ENCODE measurements at places on chromosomes 2 and 18.

- no peak for DNase-seq
Observed at GRCh38 chr2:138104071-138104470, 139.8 kb downstream of the HNMT start.

DNA sequence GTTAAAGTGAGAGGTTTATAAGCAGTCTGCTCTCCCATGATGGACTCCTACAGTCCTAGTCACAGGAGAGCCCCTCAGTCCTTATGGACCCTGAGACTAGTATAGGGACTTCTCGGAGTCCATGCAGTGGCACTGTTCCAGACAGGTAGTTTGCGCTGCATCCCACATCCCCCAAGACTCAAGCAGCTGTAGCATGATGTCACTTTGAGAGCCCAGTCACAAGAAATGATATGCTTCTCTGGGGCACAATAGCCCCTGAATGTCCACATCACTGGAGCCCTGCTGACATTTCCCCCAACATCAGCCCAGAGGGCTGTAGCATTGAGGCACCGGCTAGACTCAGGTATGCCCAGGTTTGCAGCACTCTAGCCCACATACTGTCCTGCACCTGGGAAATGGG is 220.1 kb downstream of the OTX1 start:
- no peak for DNase-seq

GRCh38 chr2:11855064-11855760 is 108.8 kb downstream of the LPIN1 start:
- DNase-seq = no peak

GRCh38 chr18:8620845-8621244 is 11.6 kb downstream of the RAB12 start:
- DNase-seq = no peak

- DNase-seq = no peak
Observed at GRCh38 chr2:190435031-190435670, 27.0 kb downstream of the MFSD6 start.

- DNase-seq = no peak
Observed at GRCh38 chr2:32119161-32119560, 46.5 kb upstream of the SLC30A6 start.

DNA sequence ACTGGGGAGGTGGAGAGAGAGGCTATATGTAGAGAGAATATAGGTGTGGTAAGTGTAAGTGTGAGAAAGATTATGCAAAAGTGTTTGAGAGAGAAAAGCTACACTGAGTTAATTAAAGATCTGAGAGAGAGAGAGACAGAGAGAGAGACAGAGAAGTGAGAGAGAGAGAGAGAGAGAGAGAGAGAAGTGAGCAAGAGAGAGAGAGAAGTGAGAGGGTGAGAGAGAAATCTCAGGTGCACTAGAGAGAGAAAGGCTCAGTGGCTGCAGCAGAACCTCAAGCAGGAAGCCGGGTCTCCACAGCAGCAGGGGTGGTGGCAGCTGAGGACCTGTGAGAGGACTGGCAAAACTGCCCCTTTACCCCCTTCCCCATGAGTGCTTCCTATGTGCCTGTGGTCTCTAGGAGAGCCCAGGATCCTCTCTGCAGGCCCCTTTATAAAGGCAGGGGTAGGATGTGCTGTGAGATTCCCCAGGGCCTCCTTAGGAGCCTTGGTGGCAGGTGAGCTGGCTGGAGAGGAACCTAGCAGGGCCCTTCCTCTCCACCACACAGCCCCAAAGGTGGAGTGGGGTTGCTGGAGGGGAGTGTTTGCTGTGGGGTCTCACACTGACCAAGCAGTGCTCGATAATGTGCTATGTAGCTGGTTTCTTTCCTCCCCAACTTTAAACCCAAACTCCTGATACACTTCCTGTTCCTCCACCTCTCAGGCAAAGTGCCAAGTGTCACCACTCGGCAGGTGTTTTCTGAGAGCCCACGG is 52.6 kb downstream of the SLC4A5 start:
- DNase-seq = peak; percentile 4

DNA sequence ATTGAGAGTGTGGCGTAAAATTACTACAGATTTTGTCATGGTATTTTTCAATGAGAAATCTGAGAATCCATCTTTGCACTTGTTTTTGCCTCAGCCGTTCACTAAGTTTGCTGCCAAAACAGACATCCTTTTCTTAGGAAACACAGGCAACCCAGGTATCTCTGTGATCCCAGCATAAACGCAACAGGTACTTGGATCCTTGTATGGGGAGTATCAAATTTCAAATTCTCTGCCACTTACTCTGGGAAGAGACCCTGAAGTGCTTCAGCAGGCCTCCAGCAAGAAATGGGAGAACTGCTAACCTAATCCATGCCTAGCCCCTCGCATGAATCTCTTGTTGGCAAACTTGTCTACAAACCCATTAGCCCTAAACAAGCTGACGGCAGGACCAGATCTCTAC is 83.1 kb downstream of the BCL11A start:
- no peak for DNase-seq

DNA sequence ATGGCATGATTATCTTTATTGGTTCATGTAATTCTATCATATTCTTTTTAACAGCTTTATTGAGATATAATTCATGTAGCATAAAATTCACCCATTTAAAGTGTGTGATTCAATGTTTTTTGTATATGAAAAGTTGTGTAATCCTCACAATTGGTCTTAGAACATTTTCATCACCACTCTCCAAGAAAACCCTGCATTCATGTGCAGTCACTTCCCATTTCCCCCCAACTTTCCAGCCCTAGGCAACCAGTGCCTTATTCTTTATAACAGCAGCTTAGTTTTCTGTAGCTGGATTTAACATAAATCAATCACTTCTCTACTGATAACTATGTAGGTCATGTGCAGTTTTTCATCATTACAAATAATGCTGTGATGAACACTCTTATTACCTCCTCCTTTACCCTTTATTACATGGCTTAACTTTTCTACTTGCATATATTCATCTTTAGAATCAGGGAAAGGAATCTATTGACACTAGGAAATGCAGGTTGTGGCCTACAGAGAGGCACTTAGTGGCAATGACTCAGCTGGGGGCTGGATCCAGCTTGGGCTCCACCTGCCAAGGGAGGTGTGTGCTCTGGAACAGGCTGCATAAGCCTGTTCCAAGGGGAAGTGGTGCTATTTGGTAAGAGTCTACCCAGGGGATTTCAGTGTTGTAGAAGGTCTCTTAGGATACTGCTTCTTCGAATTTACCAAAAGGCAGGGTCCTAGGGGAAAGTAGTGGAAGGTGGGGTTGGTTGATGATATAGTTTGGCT is 89.1 kb downstream of the ETAA1 start:
- DNase-seq = no peak

DNA sequence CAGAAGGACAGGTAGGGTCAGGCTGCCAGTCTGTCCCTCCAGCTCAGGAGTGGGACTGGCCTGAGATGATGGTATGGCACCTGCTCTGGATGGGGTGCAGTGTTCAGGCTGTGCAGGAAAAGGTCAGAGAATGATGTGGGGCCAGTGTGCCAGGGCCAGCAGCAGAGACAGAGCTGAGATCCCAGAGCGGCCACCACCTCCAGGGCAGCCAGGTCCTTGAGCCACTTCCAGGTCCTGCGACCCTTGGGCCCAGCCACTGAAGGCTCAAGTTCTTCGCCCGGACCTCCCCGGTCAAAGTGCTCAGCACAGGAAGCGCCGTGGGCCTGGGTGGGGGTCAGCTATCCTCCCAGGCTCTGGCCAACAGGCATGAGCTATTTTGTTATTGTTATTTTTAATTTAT is 12.1 kb upstream of the ARMC9 start:
- no peak for DNase-seq

DNA sequence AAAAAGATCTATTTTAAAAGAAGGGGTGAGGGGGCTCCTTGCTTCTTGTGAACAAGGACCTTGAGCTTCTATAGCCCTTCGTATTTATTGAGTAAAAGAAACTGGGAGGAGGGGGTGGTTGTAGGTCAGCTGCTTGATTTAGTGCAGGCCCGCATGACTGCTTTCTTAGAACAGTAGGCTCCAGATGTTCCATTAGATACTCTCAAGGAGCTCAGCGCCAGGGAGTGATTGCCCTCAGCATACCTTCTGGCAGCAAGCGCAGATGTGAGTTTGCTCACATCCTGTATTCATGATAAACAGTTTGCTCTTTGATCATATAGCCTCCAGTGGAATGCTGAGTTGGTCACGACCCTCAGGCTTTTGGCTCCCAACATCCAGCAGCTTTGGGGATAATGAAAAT is 108.9 kb upstream of the XPO1 start:
- no peak for DNase-seq

DNA sequence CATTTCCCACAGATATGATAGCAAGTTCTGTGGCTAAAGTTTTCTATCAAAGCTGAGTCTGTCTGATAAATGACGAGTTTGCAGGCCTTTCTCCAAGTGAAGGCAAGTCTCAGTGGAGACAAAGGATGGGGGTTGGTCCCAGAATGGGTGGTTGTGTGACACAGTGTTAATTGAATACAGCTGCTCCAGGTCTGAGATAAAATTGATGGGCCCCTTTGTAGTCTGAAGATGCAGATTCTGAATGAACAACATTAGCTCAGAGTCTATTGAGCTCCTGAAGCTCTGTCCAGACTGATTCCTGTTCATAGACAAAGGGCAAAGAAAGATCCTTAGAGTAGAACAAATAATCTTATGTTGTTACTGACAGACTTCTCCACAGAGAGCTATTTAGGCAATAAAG is 296.9 kb upstream of the CYRIA start:
- peak; percentile 31 for DNase-seq

- no peak for DNase-seq
Observed at GRCh38 chr2:82301506-82301905, 1997.0 kb upstream of the LRRTM1 start.

- no peak for DNase-seq
Observed at GRCh38 chr2:174574657-174575056, 22.9 kb downstream of the WIPF1 start.

DNA sequence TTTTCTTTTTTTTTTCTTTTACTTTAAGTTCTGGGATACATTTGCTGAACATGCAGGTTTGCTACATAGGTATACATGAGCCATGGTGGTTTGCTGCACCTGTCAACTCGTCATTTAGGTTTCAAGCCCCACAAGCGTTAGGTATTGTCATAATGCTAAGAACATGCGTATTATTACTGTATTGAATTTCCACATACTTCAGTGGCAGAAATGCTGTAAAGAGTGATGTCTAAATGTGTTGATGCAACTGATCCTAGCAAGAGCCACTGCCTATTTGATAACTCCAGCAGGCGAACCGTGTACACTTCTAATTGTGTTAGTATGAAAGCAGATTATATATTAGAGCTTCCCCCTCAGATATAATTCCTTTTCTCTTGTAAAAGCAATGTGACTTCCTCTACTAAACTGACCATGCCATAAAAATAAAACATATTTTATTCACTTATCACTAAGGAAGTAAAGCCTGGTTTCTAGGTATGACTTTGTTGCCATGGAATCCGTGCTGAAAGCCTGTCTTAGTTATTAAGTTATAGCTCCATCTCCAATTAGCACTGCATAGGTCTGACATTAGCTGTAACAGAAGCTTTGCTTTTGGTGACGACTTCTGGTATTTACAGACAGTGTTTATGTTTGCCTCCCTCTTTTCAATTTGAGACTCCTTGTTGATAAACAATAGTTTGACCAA is 280.0 kb downstream of the GALR1 start:
- DNase-seq = no peak

DNA sequence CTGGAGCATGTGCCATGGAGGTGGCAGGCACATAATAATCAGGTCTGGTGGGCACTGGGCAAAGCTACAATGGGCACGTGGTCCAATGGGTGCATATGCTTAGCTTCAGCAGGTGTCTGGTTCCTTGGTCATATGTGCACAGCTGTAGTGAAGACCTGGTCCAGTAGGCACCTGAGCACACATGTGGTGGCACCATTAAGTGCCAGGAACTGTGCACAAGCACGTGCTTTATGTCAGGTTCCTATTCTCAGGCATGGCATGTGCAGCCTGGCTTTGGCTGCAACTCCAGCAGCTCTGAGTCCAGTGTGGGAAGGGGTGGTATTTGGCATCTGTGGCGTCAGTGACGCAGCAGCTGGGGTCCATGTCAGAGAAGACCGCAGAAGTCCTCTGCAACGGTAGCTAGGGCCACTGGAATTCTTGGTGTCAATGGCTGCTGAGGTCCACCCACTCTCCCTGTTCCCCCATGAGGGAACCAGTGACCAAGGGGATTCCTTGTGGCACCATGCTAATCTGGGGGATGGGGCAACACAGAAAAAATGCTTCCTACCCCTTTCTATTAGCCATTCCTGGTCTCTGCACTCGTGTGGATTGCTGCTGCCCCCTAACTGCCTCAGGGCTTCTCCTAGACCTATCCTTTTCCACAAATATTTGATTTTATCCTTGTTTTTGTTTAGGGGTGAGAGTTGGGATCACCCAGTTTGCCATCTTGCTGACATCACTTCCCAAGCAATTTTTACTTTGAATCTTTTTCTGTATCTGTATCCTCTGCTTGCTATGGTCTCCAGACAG is 262.9 kb upstream of the MAP2 start:
- DNase-seq = no peak

GRCh38 chr2:234829074-234829455 is 122.8 kb upstream of the SH3BP4 start:
- DNase-seq = no peak

GRCh38 chr18:33010149-33010548 is 237.3 kb upstream of the KLHL14 start:
- peak; percentile 67 for DNase-seq

DNA sequence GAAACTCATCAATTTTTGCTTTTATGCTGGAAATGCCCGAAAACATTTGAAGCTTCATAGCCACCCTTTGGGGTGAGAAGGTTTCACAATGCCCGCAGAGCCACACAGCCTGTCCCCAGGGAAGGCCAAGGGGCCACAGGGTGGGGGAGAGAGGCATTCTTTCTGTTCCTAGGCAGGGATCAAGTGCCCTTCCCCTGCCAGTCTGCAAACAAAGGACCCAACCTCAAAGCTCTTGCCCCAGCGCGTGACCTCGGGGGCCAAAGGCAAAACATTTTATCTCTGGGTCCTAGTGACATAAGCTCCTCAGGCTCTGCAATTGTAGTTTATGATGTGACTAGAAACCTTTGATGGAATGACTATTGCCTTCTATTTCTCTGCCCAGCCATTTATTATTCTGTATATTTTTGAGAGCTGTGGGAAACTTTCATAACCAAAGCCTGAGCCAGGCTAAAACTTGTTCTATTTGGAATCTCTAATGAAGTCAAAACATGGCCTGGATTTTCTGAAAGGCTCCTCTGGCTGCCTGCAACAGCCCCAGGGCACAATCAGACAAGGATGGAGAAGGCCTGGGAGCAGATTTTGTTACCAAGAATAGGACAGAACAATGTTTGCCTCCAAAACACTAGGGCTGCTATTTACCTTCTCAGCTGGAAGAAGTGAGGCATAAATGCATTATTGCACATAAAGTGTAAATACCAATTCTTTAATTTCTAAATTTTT is 137.2 kb upstream of the KCTD1 start:
- DNase-seq = peak; percentile 58

GRCh38 chr2:112794131-112794733 is 9.9 kb upstream of the IL1A start:
- DNase-seq = no peak

- no peak for DNase-seq
Observed at GRCh38 chr2:199449455-199449854, 8.3 kb downstream of the SATB2 start.

DNA sequence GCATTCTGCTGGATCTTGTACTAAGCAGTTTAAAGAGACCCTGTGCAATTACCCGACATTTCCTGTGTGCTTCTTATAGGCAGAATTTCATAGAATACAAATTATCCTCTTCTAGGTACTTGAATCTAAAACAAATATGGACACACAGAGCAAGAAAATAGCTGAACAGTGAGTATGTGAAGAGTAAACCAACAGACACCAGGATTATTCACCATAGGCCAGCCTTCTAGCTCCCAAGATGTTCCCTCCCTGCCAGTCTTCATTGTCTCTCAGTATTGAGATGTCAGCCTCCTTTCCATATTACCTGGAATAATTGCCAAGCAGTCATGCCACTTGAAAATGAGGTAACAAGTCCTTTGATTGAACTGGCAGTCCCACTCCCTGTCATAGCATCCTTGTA is 187.1 kb downstream of the PTPRM start:
- peak; percentile 26 for DNase-seq
